ENCODE measurements at places on chromosomes 5 and 9.

GRCh38 chr5:147156012-147156411, 78.8 kb upstream of the STK32A start:
- DNase-seq = no peak

- DNase-seq = no peak
These were observed 80.2 kb upstream of the MIER3 start for GRCh38 chr5:57032151-57032551.

DNA sequence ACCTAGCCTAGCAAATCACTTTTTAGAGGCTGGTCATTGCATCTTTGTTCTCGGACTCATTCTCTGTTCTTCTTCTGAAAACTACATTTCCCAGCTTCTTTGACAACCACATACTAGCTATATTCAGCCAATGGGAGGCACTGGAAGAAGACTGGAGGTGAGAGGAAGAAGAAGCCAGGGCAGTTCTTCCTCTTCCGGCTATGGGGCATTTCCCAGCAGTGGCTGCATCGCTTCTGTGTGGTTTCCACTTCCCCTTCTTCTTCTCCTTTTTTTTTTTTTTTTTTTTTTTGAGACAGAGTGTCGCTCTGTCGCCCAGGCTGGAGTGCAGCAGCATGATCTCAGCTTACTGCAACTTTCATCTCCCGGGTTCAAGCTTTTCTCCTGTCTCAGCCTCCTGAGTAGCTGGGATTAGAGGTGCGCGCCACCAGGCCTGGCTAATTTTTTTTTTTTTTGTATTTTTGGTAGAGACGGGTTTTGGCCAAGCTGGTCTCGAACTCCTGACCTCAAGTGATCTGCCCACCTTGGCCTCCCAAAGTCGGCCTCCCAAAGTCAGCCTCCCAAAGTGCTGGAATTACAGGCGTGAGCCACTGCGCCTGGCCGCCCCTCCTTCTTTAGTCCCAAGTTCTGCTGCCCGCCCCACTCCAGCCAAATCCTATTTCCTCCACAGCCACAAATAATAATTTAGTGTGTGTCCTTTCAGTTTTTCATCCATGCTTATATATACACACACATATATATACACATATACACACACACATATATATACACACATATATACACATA, 6.9 kb upstream of the UBAP1 start:
- DNase-seq = peak; percentile 14

GRCh38 chr9:133845440-133845839, 107.3 kb upstream of the SARDH start:
- no peak for DNase-seq

GRCh38 chr9:78871452-78872331, 574.8 kb downstream of the PSAT1 start:
- no peak for DNase-seq

- no peak for DNase-seq
These were observed 29.7 kb downstream of the SMIM15 start for GRCh38 chr5:61132559-61132958.

GRCh38 chr9:134642385-134643181, 980 bp downstream of the COL5A1 start:
- no peak for DNase-seq

DNA sequence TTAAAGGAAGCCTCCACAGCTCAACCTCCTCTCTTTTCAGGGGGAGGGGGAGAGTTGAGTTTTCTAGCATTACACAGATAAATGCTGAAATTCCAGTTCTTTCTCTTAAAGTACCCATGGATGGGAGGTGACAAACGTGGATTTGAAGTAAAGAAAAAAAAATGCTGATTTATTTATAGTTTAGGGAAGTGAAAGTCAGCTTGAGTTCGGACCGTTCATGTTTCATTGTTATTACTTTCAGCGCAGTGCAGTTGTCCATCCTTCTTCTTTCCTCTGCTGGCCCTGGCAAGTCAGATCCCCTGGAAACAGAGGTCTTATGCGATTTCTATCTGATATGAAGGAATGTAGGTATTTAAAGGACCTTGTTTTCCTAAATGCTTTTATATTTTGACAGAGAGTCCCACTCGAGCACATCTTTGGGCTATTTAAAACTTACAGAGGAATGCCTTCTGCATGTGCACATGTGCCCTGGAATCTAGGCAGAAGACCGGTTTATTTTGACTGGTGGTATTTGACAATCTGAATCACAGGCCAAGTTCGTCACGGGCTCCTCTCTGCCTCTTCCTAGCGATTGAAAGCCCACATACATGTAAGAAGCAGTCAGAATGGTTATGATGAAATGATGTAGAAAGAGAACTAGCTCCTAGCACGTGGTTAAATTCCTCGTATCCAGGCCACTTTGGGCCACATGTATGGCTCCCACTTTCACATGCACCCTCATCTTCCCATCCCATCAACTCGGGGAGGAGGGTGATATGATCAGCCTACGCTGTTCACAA, 385.2 kb upstream of the KLF4 start:
- DNase-seq = no peak

DNA sequence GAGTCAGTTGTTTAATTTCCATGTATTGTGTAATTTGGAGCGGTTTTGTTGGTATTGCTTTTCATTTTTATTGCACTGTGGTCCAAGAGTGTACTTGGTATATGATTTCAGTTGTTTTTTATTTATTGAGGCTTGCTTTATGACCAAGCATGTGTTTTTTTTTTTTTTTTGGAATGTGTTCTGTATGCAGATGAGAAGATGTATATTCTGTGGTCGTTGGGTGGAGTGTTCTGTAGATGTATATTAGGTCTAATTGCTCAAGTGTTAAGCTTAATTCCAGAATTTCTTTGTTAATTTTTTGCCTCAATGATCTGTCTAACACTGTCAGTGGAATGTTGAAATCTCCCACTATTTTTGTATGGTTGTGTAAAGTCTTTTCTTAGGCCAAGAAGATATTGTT, 23.4 kb downstream of the ADGRV1 start:
- no peak for DNase-seq

GRCh38 chr5:128673970-128674369, 135.9 kb upstream of the FBN2 start:
- DNase-seq = no peak

GRCh38 chr5:16005225-16005624, 174.4 kb downstream of the MARCHF11 start:
- no peak for DNase-seq

All from activated gamma-delta T cell treated with Interleukin-2 at 50 U/mL for 16 hours (primary cell).